Naive thymus-derived CD4-positive, alpha-beta T cell (primary cell): ENCODE measurements at places on chromosomes 3 and 15. TPM values are rescaled to one million over a fixed set of nuclear protein-coding genes. Genes with fewer than 3 reads are reported as not detected.
A peak's percentile ranks its signal among the peaks of the same experiment; 100 is the strongest.

The CPLX3 gene
- total RNA-seq = 0.27 TPM

The LMAN1L gene
- total RNA-seq = 1.1 TPM

GRCh38 chr15:101210058-101210457, 41.8 kb downstream of the CHSY1 start:
- no peak overlapping the region for H3K27ac ChIP-seq
- H3K27me3 ChIP-seq = no peaks in the 10 kb centered on the region
- H3K4me3 ChIP-seq = no peak overlapping the region
- no peak for DNase-seq
- H3K36me3 ChIP-seq = no peaks in the 10 kb centered on the region

- no peaks in the 10 kb centered on the region for H3K36me3 ChIP-seq
- H3K27me3 ChIP-seq = no peaks in the 10 kb centered on the region
- no peak overlapping the region for H3K27ac ChIP-seq
- peaks cover 29% of the 10 kb centered on the region for H3K4me1 ChIP-seq
- H3K4me3 ChIP-seq = no peak overlapping the region
These were observed 589.3 kb upstream of the KCNMB2 start for GRCh38 chr3:177946936-177947335.

DNA sequence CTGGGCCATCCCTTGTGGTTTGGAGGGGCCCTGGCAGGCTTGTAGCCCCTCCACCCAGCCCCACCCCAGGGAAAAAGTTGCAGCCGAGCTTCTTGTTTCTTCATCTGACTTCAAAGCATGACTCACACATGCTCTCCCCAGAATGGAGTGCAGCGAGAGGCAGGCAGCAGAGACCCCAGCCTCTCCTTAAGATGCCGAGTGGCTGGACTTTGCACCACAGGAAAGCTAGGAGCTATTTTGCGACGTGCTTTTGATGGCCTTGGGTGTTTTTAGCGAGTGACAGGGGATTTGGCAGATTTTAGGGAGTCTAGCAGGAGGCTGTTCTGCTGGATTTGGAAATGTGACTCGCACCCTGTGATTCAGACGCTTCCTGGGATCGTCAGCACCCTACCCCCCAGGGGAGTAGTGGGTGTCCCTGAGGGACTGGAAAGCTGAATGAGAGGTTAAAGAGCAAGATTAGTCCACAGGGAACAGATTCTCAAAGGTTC, 14.2 kb downstream of the BAHD1 start:
- no peak for DNase-seq
- H3K4me3 ChIP-seq = peak overlapping the region; percentile 16
- no peaks in the 10 kb centered on the region for H3K36me3 ChIP-seq
- H3K27me3 ChIP-seq = no peaks in the 10 kb centered on the region

GRCh38 chr15:60039316-60039715, 35.2 kb downstream of the FOXB1 start:
- no peaks in the 10 kb centered on the region for H3K27me3 ChIP-seq
- no peaks in the 10 kb centered on the region for H3K36me3 ChIP-seq
- DNase-seq = no peak
- no peak overlapping the region for H3K4me3 ChIP-seq
- no peak overlapping the region for H3K27ac ChIP-seq

GRCh38 chr3:183870563-183870962, 14.1 kb downstream of the PARL start:
- H3K36me3 ChIP-seq = peaks cover 15% of the 10 kb centered on the region
- peaks cover 14% of the 10 kb centered on the region for H3K4me1 ChIP-seq
- no peak for DNase-seq
- H3K4me3 ChIP-seq = no peak overlapping the region
- H3K27ac ChIP-seq = peak overlapping the region; percentile 27
- no peaks in the 10 kb centered on the region for H3K27me3 ChIP-seq

GRCh38 chr3:32968920-32969389, 17.5 kb downstream of the CCR4 start:
- peaks cover 4% of the 10 kb centered on the region for H3K4me1 ChIP-seq
- no peak overlapping the region for H3K4me3 ChIP-seq
- no peaks in the 10 kb centered on the region for H3K27me3 ChIP-seq
- no peak overlapping the region for H3K27ac ChIP-seq
- no peaks in the 10 kb centered on the region for H3K36me3 ChIP-seq

- no peaks in the 10 kb centered on the region for H3K4me1 ChIP-seq
- H3K27ac ChIP-seq = peak overlapping the region; percentile 21
- H3K36me3 ChIP-seq = peaks cover 93% of the 10 kb centered on the region
- no peaks in the 10 kb centered on the region for H3K27me3 ChIP-seq
These were observed 66.8 kb downstream of the RPL39L start for GRCh38 chr3:187072511-187072910.

DNA sequence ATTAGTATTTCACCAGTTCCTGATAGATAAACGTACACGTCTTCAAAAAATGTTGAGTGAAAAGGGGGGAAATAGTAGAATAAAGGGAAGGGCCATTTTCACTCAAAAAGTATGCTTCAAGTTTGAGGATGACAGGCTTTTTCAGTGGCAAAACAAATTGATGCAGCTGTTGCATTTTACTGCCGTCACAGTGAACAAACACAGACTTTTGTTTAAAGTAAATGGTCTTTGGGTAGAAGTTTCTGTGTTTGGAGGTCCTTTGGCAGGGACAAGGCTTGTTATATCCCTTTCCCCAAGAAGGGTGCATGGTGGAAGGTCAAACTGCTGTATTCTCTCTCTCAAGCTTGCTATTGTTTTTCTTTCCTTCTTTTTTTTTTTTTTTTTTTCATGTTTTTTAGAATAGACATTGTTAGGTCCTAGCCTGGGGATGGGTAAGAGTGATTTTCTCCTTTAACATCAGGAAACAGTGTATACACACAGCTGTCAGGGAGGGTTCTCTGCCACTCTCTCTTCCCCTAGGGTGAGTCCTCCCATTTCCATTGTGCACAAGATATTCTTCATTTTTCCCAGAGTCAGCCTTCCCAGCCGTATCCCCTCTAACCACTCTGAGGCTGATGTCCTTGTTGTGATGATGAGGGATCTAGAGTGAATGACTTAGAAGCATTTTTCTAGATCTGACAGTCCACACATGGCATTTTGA, 6.6 kb upstream of the SUCNR1 start:
- H3K4me3 ChIP-seq = no peak overlapping the region
- H3K27me3 ChIP-seq = no peaks in the 10 kb centered on the region
- no peak for DNase-seq
- H3K4me1 ChIP-seq = no peaks in the 10 kb centered on the region

DNA sequence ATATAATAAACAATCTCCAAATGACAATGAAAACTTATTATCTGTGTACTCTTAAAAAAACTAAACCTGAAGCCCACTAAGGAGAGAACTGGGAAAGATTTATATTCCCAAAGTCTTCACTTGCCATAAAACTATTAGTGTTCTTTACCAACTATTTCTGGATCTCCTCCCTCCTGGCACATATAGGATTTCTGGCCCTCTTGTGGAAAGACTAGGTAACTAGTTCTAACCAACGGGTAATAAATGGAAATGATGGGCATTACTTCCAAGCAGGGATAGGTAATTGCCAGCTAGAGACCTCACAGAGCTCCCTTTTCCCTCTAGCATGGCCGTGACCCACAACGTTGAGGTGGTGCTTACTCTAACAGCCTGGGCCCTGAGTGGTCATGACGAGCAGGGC, 110.1 kb downstream of the DNAH12 start:
- no peaks in the 10 kb centered on the region for H3K27me3 ChIP-seq
- H3K27ac ChIP-seq = no peak overlapping the region
- H3K4me3 ChIP-seq = no peak overlapping the region
- no peaks in the 10 kb centered on the region for H3K4me1 ChIP-seq
- no peak for DNase-seq

DNA sequence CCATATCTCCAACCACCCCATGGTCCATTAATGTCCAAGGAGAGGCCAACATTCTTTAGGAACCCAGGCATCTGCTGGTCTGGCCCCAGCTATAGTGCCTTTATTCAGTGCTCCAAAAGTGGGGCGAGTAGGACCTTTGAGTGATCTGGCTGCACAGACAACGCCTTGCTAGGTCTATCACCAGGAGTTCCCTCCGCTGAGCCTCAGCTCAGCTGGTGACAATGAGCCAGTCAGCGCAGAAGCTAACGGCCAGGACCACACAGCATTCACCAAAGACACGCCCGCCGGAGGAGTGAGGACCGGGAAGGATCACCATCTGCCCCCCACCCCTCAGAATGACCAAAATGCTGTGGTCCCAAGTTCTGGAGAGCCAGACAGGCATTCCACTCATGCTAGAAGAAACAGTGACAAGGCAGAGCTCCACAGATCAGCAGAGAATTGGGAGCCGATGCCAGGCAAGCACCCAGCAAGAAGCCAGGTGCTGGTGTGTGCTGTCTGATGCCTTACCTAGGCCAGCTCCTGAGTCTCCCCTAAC, 19.0 kb downstream of the TBC1D2B start:
- H3K27me3 ChIP-seq = no peaks in the 10 kb centered on the region
- no peak for DNase-seq
- peaks cover 74% of the 10 kb centered on the region for H3K4me1 ChIP-seq
- no peak overlapping the region for H3K4me3 ChIP-seq

GRCh38 chr15:100929641-100930042, 10.5 kb downstream of the LRRK1 start:
- H3K4me1 ChIP-seq = no peaks in the 10 kb centered on the region
- H3K4me3 ChIP-seq = no peak overlapping the region
- H3K27me3 ChIP-seq = no peaks in the 10 kb centered on the region
- H3K36me3 ChIP-seq = no peaks in the 10 kb centered on the region
- no peak for DNase-seq

- no peaks in the 10 kb centered on the region for H3K4me1 ChIP-seq
- H3K27me3 ChIP-seq = no peaks in the 10 kb centered on the region
- H3K4me3 ChIP-seq = no peak overlapping the region
- no peaks in the 10 kb centered on the region for H3K36me3 ChIP-seq
- no peak overlapping the region for H3K27ac ChIP-seq
- no peak for DNase-seq
These were observed 71.5 kb downstream of the LRRC28 start for GRCh38 chr15:99322643-99323405.

DNA sequence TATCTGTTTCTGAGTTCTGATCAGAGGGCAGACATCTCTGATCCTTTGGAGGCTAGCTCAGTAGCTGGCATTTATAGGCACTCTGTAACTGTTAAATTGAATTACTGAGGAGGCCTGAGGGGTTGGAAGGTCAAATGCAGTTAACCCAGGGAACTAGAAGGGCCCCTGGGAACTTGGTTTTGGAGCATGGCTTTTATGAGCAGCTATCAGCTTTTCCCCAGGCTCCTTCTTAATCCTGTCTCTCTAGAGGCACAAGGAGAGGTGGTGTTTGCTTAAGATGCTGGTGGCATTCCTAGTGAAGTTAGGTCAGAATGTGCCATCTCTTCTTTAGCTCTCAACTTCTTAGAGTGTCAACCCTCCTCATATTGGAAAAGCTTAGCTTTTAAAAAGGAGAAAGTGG, 128.9 kb downstream of the LPP start:
- H3K4me3 ChIP-seq = no peak overlapping the region
- no peaks in the 10 kb centered on the region for H3K36me3 ChIP-seq
- no peaks in the 10 kb centered on the region for H3K27me3 ChIP-seq
- no peak overlapping the region for H3K27ac ChIP-seq
- H3K4me1 ChIP-seq = peaks cover 7% of the 10 kb centered on the region

DNA sequence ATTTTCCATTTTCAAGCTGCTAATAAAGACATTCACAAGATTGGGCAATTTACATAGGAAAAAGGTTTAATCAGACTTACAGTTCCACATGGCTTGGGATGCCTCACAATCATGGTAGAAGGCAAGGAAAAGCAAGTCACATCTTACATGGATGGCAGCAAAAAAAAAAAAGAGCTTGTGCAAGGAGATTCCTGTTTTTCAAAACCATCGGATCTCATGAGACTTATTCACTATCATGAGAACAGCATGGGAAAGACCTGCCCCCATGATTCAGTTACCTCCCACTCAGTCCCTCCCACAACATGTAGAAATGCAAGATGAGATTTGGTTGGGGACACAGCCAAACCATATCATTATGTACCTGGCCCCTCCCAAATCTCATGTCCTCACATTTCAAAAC, 202.0 kb downstream of the FNDC3B start:
- H3K36me3 ChIP-seq = no peaks in the 10 kb centered on the region
- H3K4me1 ChIP-seq = no peaks in the 10 kb centered on the region
- DNase-seq = no peak
- H3K27me3 ChIP-seq = no peaks in the 10 kb centered on the region

GRCh38 chr3:52998771-52999513, 46.9 kb downstream of the SFMBT1 start:
- H3K27ac ChIP-seq = no peak overlapping the region
- no peak overlapping the region for H3K4me3 ChIP-seq
- H3K36me3 ChIP-seq = no peaks in the 10 kb centered on the region
- H3K4me1 ChIP-seq = no peaks in the 10 kb centered on the region
- no peak for DNase-seq

GRCh38 chr15:34583399-34584329, at the start of gene GOLGA8B:
Gene GOLGA8B, minus strand, starts transcription at chr15:34583651. Its CDS starts 47,739 bp downstream, at chr15:34535912.
- H3K36me3 ChIP-seq = no peaks in the 10 kb centered on the region
- H3K4me1 ChIP-seq = peaks cover 20% of the 10 kb centered on the region
- peak within 1 kb of the TSS; percentile 85 for H3K4me3 ChIP-seq
- no peaks in the 10 kb centered on the region for H3K27me3 ChIP-seq
- DNase-seq = peak; percentile 88

DNA sequence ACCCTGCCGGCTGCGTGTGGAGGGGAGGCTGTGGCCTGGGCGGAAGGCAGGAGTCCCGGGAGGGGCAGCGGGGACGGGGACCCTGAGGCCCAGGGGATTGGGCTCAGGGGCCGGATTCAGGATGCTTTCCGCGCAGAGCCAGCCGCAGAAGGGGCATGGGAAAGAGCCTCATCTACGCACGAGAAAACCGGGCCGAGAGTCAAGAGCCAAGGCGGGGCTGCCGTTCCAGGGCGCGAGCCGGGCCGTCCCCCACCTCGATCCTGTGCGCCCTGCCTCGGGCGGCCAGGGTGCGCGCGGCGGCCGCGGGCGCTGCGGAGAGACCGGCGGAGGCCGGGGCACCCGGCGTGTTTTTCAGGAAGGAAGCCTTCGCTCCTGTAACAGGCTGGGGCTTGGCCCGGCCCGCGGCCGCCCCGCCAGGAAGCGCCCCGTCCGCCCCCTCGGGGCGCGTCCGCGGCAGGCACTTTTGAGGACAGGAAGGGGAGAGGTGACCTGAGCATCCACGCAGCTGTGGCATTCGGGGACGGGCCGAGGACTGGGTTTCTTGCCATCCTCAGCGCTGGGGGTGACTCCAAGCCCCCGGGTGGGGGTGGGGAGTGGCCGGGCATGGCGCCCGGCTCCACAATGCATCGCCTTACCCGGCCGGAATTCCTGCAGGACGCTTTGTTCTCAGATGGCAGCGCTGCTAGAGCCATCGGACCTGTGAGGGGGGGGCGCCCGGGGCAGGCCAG, 62.3 kb upstream of the GATA2 start:
- no peak overlapping the region for H3K4me3 ChIP-seq
- peaks cover 2% of the 10 kb centered on the region for H3K27me3 ChIP-seq
- no peaks in the 10 kb centered on the region for H3K36me3 ChIP-seq
- H3K27ac ChIP-seq = no peak overlapping the region
- H3K4me1 ChIP-seq = no peaks in the 10 kb centered on the region
- no peak for DNase-seq

DNA sequence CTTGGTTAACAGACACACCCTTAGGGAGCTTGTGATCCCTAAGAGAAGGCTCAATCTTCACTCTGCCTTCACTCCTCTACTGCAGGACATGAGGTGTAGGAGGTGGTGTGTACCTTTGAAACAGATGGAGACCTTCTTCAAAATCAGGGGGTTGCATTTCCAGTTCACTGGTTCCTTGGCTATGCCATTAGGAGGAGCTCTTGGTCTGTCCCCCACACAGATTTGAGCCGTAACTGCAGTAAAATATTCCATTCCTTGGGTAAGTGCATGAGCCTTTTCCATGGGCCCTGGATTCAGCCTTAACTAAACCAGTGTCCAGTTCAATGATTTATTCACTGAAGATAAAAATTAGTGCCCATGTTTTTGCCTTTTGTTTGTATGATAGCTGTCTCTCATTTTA, 144.6 kb downstream of the MCTP2 start:
- no peak overlapping the region for H3K27ac ChIP-seq
- H3K27me3 ChIP-seq = no peaks in the 10 kb centered on the region
- H3K4me1 ChIP-seq = no peaks in the 10 kb centered on the region
- no peaks in the 10 kb centered on the region for H3K36me3 ChIP-seq
- no peak for DNase-seq
